Myocyte (in vitro differentiated cells): ENCODE measurements at places on chromosomes 4 and X.
A peak's percentile ranks its signal among the peaks of the same experiment; 100 is the strongest.

DNA sequence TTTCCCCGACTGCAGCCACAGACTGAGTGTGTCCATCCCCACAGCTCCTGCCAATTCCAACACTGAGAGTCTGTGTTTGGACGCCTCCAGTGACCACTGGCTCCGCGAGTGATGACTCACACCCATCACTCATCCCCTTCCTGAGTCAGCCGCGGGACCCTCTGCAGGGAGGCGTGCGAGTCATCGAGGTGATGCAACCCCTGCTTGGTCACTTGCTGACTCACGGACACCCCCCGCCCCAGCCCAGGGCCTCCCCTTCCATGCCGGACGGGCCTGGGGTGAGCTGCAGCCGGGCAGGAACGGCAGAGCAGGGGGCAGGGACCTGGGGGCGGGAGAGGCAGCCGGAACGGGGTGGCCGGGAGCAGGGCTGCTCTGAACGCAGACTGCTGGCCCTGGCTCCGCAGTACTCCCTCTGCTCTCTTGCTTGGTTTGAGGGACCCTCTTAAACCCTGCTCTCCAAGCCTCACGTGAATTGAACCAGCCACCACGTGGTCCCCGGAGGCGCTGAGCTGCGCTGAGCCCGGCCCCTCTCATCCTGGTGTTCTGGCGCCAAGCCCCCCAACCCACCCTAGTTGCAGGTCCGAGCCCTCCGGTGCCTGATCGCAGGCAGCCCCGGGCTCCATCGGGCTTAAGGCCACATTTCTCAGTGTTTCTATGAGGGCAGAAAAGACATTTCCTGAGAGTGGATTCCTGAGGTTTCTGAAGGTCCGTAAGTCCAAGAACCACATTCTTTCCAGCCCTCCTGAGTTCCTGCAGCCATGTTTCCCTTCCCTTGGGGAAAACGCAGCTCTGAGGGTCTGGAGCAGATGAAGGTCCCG is 32.4 kb downstream of the FGFRL1 start:
- DNase-seq: peak; percentile 98

DNA sequence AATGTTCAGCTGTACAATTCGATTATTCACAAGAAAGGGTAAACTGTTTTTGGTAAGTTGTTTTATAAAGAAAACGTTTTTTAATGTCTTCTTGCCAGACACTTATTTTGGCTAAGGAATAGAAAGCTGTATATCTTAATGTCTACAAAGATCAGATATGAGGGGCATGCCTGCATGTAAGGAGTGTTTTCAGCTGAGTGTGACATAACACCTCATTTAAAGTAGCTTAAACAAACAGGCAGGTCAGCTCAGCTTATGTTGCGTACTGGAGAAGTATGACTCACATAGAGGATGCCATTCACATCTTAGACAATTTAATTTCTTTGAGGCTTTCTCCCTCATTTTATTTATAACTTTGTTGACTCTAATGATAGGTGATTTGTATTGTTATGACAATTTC is 30.4 kb downstream of the LAMTOR3 start:
- no peak for DNase-seq

DNA sequence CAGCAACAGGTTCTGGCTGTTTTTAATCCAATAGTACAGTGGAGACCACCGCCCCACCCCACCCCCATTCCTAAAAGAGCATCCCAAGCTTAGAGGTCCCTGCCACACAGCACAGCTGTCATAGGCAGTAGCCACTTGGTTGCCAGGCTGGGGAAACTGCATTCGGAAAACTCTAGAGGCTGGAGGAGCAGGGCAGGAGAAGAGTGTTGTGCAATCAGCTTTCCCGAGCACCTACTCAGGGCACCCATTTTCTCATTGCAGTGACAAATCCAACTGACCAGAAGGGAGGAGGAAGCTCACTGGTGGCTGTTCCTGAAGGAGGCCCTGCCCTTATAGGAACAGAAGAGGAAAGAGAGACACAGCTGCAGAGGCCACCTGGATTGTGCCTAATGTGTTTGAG is 1.1 kb downstream of the CXCL1 start:
- no peak for DNase-seq

DNA sequence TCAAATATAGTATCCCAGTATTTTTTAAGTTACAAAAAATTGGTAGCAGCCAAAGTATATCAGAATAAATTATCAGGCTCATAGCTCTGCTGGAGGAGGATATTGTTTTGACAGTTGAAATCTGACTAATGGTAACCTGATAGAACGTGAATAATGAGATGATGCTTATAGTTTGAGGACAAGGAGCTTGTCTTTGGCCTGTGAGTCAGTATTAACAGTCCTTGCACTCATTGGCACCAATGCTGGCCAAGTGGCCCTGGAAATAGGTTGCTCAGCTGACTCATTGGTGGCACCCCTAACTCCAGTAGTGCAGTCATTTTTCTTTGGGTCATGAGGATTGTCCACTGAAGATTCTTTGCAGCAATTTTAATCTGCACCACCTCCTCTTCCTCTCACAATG is 203.3 kb upstream of the JADE1 start:
- peak; percentile 51 for DNase-seq

DNA sequence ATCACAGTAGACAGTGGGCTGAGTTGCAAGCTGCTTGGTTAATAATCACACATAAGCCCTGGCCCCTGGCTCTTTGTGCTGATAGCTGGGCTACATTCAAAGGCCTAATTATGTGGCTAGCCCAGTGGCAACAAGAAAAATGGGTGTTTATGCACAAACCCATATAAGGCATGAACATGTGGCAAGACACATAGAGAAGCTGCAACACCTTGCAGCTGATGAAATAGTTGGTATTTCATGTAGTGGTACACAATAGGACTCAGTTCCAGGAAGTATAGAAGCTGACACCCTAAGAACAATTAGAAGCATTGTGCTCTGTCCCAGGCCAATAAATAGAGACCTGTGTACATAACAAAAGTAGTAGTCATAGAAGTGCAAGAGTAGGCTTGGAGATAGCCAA is 14.6 kb upstream of the ZNF630 start:
- no peak for DNase-seq

GRCh38 chrX:53256446-53257041 is 24.8 kb downstream of the IQSEC2 start:
- no peak for DNase-seq

DNA sequence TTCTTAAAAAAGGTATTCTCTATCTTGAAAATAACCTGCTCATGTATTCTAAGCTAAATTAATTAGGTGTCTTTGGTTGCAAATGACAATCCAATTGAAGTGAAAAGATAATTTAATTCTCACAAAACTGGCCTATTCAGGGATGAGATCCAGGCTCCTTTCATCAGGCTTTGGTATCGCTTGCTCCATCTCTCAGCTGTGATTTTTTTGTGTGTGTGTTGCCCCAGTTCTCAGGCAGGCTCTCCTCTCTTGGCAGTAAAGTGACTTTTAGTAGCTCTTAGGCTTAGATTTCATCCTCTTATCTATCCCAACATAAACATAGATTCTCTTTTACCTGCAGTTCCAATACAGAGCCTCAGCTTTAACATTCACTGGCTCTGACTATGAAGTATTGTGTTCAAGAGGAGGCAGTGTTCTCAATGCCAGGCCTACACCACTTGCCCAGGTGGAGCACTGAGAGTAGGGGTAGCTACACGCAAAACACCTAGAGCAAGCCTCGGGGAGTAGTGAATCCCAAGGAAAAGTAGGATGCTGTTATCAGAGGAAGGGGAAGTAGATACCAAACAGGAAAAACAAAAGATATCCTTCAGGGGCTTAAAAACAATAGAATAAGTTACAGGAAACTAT is 392.4 kb upstream of the ATOH1 start:
- no peak for DNase-seq

GRCh38 chr4:176308441-176308840 is 11.3 kb upstream of the SPCS3 start:
- DNase-seq: no peak

DNA sequence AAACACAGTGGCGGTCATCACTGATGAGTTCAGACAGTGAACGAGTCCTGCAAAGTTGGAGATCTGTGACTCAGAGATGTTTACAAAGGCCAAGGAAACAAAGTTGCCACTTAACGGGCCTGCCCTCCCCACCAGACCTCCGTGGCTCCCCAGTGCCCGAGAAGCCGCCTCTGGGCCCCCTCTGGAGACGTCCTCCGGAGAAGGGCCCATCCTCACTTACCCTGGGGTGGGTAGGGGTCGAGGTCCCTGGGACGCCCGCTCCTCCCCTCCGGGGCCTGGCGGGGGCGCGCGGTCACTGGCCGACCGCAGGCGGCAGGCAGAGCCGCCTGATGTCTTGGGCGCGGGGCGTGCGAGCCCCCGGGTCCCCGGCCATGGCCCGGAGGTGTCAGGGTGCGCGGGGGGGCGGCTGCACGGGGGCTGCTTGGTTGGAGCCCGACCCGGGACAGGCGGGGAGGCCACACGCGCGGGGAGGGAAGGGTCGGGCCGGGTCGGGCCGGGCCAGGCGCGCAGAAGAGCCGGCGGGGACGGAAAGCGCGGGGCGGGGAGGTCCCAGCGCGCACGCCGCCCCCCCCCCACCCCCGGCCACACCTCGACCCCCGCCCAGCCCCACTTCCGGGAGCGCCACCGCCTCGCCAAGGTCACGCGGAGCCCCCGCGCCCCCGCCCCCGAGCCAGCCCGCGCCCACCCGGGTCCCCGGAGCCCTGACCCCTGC is 529 bp downstream of the DHRSX start:
- peak; percentile 59 for DNase-seq

GRCh38 chr4:121003863-121004262 is 68.5 kb downstream of the NDNF start:
- no peak for DNase-seq

DNA sequence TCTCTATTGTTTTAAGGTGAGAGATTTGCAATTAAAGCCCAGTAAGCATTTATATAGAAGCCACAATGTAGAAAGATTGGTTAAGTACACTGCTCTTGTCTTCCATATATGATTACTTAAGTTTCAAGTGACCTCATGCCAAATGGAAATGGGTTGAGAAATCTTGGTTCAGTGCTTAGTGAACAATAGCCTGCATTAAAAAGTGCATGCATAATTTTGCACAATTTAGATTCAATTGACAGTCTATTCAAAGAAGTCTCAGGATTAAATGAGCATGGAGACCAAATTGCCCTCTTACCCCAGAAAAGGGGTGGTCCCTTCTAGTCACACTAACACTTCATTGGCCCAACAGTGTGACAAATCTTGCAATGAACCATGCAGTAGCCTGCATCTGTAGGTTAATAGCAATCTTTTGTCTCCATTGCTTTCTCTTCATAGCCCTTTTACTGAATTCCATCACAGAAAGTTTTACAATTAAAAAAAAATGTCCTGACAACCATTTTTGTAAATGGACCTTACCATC is 93.6 kb downstream of the HHIP start:
- no peak for DNase-seq

DNA sequence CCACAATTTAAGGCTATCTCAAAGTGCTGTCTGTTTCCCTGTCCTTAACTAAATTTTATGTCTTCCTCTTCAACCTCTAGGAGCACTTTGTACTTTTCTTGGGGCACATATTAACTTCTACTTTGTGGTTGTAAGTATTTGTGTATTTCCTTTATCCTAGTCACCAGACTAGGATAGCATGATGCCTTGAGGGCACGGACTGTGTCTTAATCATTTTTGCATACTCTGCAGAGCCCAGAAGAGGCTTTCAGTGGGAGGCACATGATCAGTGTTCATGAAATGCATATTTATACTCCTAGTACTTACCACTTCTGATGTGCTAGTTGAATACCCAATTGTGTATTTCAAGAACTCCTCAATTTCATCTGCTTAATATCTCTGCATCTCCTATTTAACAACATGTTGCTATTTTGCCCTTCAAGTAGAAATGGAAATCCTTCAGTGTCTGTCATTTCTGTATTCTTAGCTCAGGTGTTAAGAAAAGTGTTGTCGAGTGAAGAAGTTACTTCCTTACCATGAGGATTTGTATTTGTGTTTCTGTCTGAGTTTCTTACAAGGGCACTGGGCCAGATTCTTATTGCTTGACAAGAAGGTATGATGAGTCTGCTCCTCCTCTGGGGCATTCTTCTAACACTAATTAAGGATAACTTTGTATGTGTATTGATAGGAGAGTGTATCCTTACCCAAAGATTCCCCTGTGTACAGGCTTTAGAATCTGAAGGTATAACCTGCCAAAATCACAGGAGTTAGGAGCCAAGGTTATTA is 28.3 kb upstream of the PGRMC2 start:
- DNase-seq: no peak

DNA sequence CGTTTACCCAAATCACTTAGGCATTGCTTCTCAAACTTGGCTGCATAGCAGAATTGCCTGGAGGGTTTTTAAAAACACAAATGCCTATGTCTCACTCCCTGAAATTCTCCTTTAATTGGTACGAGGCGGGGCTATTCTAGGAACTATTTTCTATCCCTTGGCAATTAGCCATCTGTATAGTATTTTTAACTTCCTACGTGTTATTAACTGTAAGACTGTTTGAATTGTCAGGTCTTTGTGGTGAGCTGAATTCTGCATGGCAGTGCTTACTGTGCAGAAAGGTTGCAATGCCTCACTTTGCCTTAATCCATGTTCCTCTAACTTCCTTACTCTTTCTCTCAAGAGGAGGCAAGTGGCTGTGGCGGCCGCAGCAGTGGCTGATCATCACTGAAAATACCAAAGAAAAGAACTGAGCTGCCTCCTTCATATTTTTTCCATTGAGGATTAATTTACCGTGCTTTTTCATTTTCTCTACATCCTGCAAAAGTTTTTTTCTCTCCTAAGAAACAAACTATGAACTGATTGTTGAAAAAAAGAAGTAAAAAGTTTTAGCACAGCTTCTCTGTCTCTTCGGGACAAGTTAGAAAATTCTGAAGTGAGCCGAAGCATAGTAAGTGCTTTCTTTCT is at the start of gene SHROOM3:
Gene SHROOM3, plus strand, starts transcription at position 329 of the 627 bp plus-strand sequence. CDS start 824 bp downstream, outside the sequence.
- DNase-seq: no peak

DNA sequence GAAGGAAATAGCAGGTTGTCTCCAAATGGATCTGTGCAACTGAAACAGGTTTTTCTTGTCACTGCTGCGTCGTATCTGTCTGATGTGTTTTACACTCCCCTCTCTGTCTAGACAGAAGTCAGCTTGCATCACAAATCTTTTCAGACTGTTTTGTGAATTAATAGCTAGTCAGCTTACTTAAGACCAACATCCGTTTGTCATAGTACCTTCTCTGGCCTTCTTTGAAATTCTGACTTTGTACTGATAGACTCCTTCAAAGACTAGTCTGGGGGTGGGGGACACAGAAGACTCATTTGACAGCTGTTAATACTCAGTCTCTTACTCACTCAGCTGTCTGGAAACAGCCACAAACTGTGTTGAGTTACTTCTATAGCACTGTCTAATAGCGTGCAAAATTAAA is 197.8 kb downstream of the PALLD start:
- peak; percentile 89 for DNase-seq

- no peak for DNase-seq
Observed at GRCh38 chr4:169657470-169658107, 37.2 kb downstream of the CLCN3 start.
